ENCODE measurements at places on chromosomes 2 and 18.

- no peak for DNase-seq
Measured at GRCh38 chr2:138335036-138335435, 166.5 kb upstream of the SPOPL start.

- no peak for DNase-seq
Measured at GRCh38 chr2:218354045-218354444, 2.6 kb upstream of the CATIP start.

DNA sequence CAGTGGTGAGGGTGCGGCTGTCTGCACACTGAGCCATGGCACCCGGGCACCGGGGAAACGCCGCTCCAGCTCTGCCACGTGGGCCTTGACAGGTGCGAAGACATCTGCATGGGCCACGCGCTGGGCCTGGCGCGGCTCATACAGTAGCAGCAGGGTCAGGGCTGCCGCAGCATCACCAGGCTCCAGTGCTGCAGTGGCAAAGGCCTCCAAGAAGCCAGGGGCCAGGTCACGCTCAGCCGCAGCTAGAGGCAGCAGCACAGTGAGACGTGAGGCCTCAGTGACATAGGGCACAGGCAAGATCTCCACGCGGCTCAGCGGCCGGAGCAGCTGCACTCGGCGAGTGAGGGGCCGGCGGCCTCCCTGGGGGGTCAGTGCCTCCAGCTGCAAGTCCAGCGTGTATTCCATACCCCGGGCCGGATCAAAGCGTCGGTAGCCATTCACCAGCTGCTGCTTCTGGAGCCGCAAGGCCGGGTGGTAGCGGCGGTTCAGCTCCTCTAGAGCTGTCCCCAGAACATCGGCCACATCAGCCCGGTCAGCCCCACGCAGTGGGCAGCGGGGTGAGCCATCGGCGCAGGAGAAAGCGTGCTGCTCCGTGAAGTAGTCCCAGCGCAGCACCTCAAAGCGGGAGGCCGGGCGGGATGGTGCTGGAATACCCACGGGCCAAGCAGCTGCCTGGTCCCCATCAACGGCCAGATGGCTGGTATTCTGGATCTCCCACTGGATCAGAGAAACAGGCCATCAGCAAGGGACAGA lies 3.5 kb downstream of the CHPF start:
- DNase-seq, result no peak

- no peak for DNase-seq
Measured at GRCh38 chr2:72210470-72210869, 62.8 kb upstream of the CYP26B1 start.

DNA sequence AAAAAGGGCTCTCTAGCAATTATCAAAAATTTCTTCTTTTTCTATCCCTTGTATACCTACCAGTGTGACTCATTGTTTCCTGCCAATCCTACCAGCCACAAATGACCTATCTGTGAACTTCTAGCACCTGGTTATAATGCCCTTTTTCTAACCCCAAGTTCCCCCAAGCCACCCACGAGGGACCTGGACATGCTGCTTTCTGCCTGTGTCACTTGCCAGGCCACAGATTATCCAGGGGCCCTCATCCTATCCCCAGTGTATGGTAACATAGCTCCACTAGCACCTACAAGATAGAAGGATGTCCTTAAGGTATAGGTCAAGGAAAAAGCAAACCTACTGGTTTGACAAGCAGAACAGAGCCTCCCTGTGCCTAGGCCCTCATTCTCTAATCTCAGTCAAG lies 26.8 kb downstream of the AAK1 start:
- DNase-seq, result no peak

DNA sequence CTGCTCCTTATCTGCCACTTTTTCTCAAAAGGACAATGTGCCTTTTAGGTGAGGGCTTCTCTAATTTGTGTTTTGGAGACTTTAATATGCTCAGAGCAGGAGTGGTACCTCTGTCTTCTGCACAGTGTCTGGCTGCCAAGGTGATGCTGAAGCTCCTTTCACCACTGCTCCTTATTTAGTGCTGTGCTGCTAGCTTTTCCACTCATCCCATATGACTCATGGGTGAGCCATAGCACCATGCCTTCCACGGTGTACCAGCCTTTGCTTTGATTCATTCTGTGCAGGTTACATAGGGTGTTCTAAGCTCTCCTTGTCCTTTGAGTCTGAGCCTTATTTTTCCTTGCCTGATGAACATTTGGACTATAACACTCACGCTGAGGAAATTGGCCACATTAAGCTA lies 202.4 kb downstream of the ARL6IP6 start:
- DNase-seq, result peak; percentile 75

GRCh38 chr2:19993731-19994130 lies 3.8 kb upstream of the WDR35 start:
- DNase-seq, result no peak

GRCh38 chr2:19119326-19120001 lies 239.0 kb downstream of the OSR1 start:
- DNase-seq, result no peak

DNA sequence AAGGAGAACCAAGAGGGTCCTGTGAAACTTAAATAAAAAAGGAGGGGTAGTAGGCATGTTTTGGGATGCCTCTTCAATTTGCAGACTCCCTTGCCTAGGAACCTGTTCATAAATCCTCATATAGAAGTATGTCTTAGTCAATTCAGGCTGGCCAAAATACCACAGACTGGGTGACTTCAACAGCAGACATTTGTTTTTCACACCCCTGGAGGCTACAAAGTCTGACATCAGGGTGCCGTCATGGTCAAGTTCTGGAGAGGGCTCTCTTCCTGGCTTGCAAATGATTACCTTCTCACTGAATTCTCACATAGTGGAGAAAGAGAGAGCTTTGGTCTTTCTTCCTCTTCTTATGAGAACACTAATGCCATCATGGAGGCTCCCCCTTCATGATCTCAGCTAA lies 4.1 kb upstream of the TCF4 start:
- no peak for DNase-seq

DNA sequence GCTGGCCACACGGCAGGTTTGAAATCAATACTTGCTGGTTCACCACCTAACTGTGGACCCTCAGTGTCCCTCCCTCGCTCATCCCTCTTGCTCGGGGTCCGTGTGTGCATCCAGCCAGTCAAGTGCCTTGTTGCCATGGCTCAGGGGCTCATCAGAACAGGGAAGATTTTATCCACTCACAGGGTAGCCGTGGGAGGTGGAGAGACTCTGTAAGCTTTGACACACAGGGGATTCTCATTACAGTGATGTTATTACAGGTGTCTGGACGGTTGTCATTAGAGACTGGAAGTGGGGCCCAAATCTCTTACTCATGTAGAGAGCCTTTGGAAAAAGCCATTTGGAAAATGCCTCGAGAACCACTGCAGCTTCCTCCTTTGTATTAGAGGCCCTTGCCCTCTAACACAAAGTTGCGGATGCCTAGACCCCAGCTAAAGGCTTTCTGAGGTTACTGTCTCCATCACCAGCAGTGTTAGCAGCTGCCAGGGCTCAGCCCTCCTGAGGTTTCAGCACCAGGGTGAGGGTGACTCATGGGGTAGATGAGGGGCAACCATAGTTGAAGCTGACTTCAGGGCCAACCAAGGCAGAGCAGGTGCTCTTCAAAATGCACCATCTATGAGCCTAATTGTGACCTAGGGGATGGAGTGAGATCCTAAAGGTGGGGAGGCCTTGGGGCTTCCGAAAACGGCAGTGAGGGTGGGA lies 195.6 kb downstream of the CLIP4 start:
- DNase-seq, result no peak

DNA sequence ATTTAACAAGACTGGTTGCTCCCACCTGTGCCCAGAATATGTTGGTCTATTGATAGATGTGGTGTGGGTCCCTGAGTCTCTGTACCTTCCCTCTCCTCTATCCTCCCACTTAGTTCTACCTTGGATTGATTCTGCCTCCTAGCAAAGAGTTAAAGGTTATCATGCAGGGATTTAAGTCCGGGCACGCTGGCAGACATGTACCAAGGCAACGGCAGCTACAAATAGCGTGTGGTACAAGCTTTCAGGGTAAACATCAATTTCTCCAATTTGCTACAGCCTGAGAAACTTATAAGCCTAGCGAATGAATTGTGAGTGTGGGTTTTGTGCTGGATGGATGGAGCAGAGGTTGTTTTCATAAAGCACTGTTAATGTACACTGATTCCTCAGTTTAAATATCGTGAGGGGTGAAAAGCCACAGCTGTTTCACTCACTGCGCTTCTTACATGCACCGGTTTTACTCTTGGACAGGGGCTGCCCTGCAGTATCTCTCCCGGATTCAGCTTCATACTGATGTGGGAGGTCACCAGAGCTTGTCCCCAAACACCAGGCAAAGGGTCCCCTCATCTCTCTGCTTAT lies 289.8 kb downstream of the ICOS start:
- DNase-seq, result no peak

GRCh38 chr2:72094701-72095100 lies 53.0 kb downstream of the CYP26B1 start:
- no peak for DNase-seq

- no peak for DNase-seq
Measured at GRCh38 chr2:102064679-102065674, 73.2 kb downstream of the IL1R2 start.

DNA sequence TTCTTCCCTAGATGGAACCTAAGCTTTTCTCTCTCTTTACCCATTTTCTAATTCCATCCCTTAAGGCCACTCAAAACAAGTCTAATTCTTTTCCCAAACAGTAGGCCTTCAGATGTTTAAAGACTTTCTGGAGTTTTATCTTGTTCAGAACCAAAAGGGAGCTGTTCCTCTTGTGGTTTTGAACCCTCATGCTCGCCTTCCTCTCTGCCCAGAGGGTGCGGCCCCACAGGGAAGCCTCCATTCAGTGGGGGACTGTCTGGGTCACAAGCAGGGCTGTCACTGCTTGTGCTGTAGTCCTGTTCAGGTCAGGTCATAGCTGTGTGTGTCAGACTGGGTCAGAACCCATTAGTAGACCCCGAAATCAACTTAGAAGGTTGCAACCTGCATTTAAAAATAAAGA lies 56.5 kb downstream of the TET3 start:
- no peak for DNase-seq
